Stimulated activated CD8-positive, alpha-beta memory T cell treated with anti-CD3 and anti-CD28 coated beads, Interleukin-15, amount 100 ng/mL, for 4 hours (primary cell): ENCODE measurements at places on chromosomes 16 and 17.
A peak's percentile ranks its signal among the peaks of the same experiment; 100 is the strongest.

- no peak for DNase-seq
Measured at GRCh38 chr17:81899514-81900166, 2.4 kb upstream of the NPB start.

DNA sequence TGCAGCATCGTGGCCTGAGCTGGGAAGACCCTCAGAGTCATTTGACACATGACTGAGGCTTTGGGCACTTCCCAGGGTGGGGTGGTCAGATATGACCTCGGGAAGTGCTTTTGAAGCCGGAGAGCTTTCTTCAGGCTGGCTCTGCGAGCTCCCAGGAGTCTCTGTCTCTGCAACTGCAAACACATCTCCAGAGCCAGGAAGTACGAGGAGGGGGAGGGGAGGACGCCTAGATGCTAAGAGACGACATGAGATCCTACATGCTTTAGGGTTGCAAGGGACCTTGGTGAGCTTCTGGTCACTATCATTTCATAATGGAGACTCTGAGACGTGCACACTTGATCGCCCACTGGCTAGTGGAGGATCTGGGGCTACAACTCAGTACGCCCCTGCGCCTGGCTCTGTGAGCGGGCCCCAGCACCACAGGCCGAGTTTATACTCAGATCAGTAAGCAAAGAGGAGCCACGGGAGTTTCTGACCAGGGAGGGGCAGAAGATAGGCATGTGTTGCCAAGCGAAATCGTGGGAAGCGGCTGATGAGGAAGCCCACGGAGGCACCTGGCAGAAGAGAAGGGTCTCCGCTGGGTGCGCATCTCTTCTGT, 527 bp upstream of the MGAT5B start:
- DNase-seq = no peak

DNA sequence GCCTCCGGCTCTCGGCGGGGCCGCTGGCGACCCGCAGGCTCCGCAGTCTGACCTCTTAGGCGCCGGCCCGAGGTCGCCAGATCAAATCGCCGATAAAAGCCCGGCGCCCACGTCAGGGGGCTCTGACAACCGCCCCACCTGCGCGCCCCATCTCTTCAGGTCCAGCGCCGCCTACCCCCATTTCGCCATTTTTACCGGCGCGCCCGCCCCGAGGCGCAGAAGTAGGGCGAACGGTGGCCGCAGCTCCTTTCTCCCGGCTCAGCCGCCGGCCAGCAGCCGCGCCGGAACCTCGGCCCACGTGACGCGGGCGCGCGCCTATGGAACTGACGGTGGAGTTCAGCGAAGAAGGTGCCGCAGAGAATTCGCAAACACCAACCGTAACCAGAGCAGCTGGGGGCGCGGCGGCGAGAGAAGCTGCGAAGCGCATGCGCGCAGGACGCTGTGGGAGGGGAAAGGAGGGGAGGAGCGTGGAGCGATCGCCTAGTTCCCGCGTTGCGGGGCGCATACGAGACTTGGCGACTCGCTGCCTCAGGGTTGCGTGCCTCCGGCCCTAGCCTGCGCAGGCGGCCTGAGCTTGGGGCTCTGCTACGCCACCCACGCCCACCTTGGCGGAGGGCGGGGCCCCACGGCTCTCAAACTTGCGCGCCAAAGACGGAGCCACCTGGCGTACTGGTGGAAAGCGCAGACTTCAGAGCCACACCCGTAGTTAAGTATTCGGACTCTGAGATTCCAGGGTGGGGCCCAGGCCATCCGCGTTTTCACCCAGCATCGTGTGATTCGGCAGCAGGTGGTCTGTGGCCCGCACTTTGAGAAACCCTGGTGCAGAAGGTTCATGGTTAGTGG, at the start of gene TRIM37:
Gene TRIM37 (minus strand): TSS at position 418 of the 843 bp plus-strand sequence. CDS start 419 bp downstream, outside the sequence.
- DNase-seq = peak; percentile 99

- DNase-seq = no peak
Measured at GRCh38 chr16:49048557-49048956, 233.1 kb downstream of the CBLN1 start.

DNA sequence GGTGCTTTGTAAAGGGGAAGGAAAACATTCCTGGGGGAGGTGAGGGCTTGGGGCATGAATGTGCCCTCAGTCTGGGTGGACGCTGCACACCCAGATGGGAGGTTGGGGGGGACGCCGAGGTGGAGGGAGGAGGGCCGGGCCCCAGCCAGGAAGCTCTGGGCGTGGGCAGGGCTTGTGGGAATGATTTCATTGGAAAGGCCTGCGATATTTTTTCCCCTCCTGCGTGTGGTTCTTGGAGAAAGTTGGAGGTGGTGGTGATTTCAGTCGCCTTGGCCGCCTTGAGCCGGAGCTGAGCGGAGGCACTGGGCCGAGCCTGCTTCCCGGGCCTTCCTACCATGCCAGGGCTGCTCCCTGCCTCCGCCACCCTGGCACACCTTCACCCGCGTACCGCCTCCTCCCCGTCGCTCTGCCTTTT, 26.4 kb upstream of the CLEC18A start:
- no peak for DNase-seq

GRCh38 chr16:50213939-50214519, 52.3 kb upstream of the ADCY7 start:
- no peak for DNase-seq

DNA sequence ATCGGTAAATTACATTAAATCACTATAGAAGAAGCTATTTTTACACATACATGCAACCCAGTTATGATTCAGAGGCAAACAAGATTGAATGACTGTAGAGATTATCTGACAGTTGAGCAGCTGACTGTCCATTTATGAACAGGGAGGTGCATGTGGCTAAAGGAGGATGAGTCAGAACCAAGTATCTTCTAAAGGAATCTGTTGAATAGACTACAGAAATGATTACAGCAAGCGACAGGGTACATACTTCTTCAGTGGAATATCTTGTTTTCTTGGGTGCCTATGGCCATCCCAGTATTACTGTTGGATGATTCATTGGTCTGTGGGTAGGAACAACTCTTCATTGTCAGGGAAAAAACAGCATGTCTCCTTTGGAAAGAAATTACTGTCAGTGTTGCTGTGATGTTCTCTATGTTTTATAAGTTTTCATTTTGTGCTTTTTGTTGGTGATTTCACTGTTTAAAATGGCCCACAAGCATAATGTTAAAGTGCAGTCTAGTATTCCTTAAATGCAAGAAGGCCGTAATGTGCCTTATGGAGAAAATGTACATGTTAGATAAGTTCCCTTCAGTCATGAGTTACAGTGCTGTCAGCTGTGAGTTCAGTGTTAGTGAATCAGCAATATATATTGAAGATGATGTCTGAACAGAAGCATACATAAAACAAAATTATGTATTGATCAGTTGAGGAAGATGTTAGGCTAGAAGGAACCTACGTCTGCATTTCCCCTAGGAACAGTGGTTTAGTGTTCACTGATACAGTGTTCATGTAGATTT, 27.0 kb downstream of the CBFB start:
- no peak for DNase-seq

DNA sequence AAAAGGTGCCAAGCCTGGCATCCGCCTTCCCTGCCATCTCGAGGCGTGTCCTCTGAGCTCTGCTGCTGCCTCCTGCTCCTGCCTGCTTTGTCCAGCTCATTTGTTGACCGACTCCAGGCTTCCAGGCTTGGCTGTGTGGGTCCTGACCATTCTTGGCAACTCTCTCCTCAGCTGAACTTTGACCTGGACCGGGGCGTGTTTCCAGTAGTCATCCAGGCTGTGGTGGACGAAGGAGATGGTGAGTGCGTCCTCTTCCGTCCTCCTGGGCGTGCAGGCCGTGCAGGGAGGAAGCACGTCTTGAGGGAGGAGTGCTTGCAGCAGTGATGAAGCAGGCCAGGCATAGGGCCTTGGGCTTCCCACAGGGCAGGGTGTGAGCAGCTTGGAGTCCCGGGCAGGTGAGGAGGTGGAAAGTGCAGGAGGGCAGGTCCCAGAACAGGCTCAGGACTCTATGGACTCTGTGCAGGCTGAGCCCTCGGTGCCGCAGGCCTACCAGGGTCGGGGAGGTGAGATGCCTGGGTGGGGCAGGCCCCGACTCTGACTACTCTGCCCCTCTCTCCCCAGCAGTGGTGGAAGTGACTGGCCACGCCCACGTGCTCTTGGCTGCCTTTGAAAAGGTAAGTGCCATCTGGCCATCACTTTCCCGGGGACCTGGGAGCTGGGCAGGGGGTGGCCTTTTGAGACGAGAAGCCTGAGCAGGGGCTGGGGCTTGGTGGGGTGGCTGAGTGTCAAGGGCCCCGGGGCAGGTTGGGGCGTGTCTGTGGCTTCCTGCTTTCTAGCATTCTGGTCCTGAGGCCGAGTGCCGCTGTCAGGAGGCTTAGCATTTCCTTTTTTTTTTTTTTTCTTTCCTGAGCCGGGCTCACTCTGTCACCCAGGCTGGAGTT, 28.6 kb upstream of the NUDT16L1 start:
- peak; percentile 13 for DNase-seq

DNA sequence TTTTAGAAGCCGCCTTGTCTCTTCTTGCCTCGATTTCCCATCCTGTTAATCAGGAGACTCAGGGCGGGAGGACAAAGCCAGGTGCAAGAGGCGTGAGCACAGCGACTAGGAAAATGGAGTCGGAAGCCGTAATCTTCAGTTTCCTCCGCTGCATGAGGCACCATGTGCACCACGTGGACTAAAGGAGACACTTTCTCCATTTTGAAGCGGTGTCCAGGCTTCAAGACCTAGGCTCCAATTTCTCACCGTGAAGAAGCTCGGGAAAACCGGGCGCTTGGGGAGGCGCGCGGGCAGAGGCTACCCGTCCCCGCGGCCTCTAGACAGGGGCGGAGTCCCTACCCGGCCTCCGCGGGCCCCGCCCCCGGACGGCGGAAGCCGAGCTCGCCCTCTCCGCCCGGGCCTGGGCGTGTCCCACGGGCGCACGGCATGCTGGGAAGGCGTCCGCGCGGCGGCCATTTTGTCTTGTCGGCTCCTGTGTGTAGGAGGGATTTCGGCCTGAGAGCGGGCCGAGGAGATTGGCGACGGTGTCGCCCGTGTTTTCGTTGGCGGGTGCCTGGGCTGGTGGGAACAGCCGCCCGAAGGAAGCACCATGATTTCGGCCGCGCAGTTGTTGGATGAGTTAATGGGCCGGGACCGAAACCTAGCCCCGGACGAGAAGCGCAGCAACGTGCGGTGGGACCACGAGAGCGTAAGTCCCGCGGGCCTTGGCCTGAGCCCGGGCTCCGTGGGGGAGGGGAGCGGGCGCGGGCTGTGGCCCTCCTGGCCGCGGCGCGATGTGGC, at the start of gene LUC7L3:
Gene LUC7L3 (plus strand): TSS at position 460 of the 780 bp plus-strand sequence. CDS start 130 bp downstream, at position 590.
- peak; percentile 90 for DNase-seq

GRCh38 chr16:68374246-68374805, 63.5 kb downstream of the PRMT7 start:
- DNase-seq = no peak

DNA sequence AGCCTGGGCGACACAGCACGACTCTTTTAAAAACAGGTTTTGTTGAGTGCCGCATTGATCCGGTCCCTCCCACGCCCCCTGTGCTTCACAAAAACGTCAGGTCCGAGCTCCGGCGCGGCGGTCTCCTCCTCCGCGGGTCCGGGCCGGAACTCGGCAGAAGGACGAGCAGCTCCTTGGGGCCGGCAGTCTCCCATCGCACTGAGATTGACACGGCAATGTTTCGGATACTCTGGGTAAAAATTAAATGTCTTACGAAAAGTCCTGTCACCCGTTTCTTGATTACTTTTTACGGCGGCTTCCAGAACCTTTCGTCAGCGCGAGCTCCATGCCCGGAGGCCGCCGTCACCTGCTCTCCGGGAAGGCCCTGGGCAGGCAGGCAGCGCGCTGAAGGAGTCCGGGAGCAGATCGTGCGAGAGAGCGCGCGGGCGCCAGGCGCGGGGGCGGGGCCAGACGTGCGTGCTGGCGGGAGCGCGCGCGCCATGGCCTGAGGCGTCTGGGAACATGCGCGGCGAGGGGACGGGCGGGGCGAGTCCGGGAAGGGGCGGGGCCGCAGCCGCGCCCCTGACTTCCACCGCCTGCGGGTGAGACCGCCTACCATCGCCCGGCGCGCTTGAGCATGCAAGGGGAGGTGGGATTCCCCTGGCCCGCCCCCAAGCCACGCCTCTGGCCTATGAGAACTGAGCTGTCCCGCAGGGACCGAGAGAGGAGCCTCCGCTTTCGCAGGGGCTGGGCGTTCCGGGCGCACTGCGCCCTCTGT, 11.7 kb upstream of the SRL start:
- peak; percentile 100 for DNase-seq

GRCh38 chr17:50927287-50927686, 61.1 kb upstream of the TOB1 start:
- no peak for DNase-seq

- no peak for DNase-seq
Measured at GRCh38 chr17:42670789-42671657, 5.8 kb downstream of the PLEKHH3 start.
